ENCODE measurements at places on chromosomes 11 and 22.
A peak's percentile ranks its signal among the peaks of the same experiment; 100 is the strongest.

DNA sequence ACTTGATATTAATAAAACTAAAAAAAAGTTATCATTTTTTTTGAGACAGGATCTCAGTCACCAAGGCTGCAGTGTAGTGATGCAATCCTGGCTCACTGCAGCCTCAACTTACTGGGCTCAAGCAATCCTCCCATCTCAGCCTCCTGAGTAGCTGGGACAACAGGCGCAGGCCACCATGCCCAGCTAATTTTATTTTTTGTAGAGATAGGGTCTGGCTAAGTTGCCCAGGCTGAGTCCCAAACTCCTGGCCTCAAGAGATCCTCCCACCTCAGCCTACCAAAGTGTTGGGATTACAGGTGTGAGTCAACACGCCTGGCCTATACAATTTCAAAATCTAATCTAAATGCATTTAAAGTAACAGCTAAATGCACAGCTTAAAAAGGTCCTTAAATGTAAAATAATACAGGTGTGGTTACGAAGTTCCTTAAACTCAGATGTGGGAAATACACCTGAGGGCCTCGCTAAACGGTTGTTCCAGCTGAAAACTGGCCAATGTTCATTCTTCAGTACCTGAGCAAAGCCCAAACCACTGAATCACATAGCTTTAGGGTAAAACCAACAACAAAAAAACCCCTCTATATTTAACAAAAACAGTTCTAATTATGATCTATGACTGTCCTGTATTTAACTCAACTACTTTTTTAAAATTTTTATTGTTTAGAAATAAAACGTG, 11.8 kb downstream of the NAP1L4 start:
- DNase-seq, result no peak

DNA sequence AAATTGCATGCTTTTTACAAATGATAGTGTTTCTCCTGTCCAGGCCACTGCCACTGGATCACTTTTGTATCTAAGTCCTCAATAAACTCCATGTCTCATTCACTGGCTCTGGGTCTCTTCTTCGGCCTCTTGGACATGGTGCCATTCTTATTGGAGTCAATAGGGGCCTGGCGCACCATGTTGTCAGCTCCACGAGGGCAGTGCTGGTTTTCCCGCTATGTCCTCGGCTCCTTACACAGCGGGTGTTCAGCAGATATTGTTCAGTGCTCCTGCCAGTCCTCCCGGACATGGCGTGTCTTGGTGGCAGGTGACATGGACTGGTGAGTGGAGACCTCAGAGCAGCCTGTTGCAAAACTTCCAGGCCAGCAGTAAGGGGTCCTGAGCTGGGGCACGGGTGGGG, 3.6 kb upstream of the FAM118A start:
- DNase-seq, result no peak

DNA sequence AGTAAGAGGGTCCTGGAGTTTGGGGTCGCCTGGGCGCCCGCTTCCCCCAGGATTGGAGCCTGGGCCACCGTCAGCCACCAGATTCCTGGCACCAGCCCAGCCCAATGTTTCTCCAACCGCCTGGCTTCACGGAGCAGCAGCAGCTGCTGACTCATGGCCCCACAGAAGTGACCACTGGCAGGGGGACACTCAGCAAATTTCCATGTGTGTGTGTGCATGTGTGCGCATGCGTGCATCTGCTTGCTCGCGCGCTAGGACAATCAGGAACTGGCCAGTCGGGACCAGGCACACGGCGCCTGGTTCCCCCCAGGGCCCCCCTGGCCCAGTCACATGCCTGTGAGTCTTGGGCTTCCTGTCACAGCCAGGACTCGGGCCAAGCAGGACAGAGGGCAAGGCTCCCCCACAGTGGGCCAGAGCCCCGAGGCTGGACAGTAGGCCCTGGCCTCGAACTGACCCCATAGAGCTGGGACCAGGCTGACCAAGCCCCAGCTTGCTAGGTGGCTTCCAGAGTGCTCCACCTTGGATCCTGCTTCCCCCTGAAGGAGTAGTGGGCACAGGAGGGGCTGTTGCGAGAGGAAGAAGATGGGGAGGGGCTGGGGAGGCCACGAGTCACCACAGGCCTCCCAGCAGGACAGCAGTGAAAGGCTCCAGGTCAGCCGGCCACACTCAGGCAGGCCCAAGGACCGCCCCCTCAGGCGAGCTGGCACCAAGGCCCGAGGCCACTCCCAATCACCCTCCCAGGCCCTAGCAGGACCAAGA, 3.2 kb downstream of the CTSD start:
- no peak for DNase-seq

GRCh38 chr11:40170078-40170477, 1289.4 kb downstream of the LRRC4C start:
- DNase-seq, result no peak

GRCh38 chr22:49993649-49994360, 18.8 kb downstream of the IL17REL start:
- no peak for DNase-seq

DNA sequence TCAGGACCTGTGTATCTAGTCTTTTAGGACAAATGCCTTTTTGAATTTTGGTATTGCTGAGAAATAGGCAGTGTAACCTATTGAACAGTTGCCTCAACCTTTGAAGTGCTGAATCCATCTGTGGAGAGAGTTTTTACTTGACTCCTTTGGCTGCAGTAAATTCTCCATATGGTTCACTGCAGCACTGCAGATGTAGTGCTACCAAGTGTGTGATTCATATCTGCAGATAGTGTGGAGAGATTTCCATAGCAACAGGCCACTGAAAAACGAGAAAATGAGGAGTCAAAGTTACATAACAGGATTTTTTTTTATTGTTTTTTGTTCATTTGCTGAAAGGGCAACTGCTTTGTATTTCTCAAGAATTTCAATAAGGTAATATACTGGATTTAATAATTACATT, 356.1 kb downstream of the RAB38 start:
- DNase-seq, result no peak

- DNase-seq, result no peak
Observed at GRCh38 chr11:99884750-99885149, 802.3 kb upstream of the ARHGAP42 start.

GRCh38 chr22:26485806-26486390, 2.2 kb downstream of the SRRD start:
- DNase-seq, result no peak

GRCh38 chr11:77205467-77206263, 77.6 kb downstream of the MYO7A start:
- DNase-seq, result no peak

- DNase-seq, result no peak
Observed at GRCh38 chr11:12150831-12151382, 40.5 kb downstream of the MICAL2 start.

GRCh38 chr11:107853070-107853469, 5.5 kb downstream of the SLC35F2 start:
- no peak for DNase-seq

DNA sequence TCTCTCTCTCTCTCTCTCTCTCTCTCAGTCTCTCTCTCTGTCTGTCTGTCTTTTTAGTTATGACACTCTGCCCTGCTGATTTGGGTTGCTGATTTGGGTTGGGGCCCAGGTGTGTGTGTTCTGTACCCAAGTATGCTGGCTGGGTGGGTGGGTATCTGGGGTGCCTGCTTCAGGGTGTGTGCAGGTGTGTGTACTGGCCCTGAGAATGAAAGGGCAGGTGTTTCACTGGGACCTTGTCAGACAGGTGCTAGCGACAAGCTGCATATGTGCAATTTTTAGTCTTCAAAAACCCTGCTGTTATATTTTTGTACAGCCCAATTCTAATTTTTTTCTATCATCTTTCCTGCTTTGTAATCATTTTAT, 943 bp downstream of the CSF2RB start:
- no peak for DNase-seq

DNA sequence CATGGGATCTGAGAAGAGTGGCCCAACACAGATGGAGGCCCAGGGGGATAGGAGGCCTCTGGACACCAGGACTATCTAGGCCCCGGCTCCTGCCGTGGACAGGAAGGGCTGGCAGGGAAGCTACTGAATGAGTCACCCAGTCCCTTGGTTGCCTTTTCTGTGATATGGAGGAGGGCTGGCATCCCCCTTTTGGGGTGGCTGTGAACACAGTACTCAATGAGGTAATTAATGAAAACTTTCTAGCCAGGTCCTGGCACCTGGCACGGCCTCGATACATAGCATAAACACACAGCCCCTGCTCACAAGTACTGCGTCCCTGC, 163.2 kb downstream of the CHST1 start:
- DNase-seq, result no peak

DNA sequence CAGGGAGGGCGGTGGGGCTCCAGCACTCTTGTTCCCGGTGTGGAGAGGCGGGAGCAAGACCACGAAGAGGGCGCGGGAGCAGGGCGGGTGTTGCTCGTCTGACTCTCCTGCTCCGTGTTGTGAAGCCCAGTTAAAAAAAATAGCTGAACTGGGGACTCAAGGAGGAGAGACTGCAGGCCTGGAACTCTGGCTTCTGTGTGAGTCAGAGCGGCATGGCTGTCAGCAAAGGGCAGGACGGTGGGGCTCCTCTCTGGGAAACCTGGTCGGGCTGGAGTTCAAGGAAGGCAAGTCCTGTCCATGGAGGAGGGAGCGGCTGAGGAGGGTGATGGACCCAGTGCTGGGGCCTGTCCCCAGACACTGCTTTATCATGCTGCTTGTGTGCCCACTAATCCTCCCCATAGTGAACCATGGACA, 152.3 kb downstream of the FEZ1 start:
- no peak for DNase-seq

DNA sequence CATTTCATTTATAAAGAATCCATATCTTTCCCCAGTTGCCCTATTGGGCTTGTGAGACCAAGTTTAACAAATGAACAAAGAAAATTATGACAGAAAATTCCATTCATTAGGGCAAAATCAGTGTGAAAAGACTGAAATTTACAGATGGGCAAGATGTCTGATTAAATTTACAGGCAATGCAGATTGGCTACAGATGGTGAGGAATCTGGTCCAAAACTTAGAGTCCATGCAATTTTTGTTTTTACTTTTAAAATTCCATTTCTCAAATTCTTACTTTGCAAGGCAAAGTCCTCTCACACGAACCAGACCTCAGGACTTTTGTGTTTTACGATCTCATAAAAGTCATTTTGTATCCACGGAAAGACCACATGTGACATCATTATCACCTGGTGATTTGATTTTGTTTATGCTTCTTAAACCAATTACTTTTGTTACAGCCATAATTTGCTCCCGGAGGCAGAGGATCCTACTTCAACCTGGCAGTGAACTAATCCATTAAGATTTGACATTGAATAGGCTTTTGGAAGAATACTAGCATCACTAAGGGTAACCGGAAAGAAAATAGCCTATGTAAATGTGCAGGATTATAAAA, 843.7 kb upstream of the CHORDC1 start:
- no peak for DNase-seq

- DNase-seq, result no peak
Observed at GRCh38 chr22:29265929-29266328, 1.9 kb downstream of the RHBDD3 start.

DNA sequence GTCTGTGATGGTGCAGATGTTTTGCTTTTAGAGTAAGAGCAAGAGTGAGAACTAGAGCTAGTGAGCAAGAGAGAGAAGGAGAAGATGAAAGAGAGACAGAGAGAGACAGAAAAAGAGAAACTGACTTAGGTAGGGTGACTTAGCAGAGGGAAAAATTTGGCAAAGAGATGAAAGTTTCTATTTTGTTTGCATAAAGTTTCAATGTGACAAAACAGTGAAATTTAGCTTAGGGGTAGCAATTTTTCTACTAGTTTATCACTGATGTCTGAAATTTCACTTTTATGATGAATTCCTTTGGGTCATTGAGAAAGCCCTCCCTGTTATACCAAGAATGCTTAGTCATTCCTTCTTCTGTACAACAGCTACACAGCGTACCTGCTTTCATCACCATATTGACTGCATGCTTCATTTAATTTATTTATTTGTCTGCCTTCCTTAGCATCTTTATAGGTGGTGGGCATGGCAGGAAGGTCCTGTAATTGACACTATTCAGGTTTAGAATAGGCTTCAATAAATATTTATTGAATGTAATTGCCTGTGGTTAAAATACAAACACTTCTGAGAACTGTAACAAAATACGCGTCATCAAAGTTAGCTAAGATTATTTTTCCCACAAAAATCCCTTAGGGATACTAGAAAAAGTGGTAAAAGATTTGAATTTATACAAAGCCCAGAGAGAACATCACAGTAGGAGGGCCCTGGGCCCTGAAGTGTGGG, 19.9 kb upstream of the CTSC start:
- DNase-seq, result no peak

DNA sequence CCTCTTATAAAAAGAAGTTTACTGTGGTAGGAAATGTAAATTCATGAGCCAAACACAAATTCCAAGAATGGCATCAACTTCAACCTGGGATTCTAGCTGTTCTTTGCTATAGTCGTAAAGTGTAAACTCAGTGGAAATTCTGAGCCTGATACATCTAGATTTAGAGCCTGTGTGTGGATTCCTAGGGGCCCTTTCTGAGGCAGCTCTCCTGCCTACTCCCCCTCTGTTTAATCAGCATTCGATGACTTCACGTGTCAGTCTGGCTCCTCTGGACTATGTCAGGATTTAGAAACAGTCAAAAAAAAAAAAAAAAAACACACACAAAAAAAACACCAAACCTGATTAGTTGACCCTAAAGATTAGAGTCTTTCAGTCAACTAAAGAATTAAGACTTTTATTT, 93.1 kb upstream of the SC5D start:
- no peak for DNase-seq

DNA sequence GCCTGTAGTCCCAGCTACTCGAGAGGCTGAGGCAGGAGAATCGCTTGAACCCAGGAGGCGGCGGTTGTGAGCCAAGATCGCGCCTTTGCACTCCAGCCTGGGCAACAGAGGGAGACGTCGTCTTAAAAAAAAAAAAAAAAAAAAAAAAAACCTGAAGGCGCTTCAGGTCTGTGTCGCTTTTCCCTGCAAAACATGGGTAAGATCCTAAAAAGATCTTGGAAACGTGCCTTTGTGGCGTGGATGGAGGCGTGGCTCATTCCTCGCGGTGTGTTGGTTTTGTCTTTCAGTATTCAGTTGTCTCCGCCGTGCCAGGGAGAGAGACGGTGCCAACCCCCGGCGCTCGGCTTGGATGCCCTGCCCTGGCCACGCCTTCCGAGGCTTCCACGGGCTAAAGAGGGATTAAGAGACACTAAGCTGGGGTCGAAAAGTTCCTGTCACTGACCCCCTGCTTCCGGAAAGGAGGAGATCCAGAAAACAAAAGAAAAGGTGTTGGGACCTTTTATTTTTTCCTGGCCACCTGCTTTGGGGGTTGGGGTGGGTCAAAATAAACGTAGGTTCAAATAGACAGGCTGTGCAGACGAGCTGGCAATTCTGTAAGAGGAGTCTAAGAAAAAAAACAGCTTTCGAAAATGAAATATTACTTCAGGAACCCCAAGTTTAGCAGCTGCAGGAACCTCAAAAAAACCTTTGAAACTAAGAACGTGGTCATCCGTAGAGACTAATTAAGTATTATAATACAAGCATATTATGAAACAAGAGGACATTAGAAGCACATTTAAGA, 1.1 kb upstream of the SLC35F2 start:
- DNase-seq, result peak; percentile 24

- DNase-seq, result no peak
Observed at GRCh38 chr22:44032126-44032730, 8.1 kb downstream of the PARVB start.

GRCh38 chr11:60972182-60973030, 926 bp downstream of the CD6 start:
- DNase-seq, result no peak

- no peak for DNase-seq
Observed at GRCh38 chr22:36311386-36312085, 58.6 kb downstream of the APOL1 start.

GRCh38 chr11:64690235-64690634, 32.8 kb downstream of the NRXN2 start:
- DNase-seq, result no peak

Data from D721Med (cell line).